ENCODE measurements at places on chromosomes 5 and 9.

- DNase-seq = no peak
These were observed 41.9 kb upstream of the ITGA2 start for GRCh38 chr5:52947208-52947607.

DNA sequence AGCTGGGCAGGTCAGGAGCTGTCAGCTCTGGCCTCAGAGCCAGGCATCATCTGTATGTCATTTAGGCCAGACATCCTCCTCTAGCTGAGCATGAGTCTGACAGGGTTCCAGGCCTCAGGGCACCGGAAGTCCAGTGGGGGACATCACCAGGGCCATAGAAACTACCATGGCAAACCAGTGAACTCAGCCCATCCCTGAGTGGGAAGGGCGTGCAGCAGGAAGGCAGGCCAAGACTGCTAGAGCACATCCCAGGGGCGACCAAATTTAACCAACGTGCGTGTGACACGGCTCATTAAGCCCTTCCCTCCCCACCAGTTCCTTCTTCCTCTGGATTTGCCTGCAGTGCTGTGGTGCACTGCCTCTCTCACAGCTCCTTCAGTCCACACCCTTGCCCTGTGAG, 75.9 kb downstream of the COL27A1 start:
- DNase-seq = no peak

DNA sequence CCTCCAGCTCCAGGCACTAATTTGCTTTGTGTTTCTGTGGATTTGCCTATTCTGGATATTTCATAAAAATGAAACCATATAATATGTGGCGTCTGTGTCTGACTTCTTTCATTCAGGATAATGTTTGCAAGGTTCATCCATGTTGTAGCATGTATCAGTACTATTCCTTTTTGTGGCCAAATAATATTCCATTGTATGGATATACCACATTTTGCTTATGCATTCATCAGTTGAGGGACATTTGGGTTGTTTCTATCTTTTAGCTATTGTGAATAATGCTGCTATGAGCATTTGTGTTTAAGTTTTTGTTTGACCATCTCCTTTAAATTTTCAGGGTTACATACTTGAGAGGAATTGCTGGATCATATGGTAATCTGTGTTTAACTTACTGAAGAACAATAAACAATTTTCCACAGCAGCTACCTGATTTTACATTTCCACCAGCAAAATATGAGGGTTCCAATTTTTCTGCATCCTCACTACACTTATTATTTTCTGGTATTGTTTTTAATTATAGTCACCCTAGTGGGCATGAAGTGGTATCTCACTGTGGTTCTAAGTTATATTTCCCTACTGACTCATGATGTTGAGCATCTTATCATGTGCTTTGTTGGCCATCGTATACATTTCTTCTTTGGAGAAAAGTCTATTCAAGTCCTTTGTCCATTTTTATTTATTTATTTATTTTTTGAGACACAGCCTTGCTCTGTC, 63.9 kb downstream of the GCNT4 start:
- DNase-seq = no peak

DNA sequence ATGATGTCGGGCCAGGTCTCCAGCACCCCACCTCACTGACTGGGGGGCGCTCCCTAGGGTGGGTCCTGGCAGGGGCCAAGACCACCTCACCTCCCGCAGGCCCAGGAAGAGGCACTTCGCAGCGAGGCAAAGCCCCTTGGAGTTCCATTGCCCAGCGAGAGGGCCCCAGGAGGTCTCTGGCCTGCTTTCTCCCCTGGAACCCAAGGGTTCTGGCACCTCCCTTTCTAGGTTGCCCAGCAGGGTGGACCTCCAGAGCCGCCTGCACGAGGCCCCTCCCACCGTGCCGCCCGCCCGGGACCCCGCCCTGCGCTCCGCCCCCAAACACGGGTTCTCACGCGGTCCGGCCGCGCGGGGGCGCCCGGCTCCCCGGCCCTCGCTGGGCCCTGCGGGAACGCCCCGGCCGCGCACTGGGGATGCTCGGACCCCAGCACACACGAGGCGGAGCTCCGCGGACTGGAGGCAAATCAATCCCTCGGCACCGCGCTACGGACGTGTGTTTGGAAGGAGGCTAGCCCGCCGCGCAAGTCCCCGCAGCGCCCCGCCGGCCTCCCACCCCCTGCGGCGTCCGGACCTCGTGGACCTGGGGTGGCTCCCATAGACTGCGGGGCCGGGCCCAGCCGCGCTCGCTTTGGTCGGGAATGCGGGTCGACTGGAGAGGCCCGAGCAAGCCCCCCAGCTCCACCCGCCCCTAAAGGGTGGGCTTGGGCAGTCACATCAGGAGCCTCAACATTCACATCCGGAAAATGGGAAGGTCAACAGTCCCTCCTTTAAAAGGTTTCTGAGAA, 99.5 kb upstream of the LMX1B start:
- DNase-seq = no peak

GRCh38 chr5:169758886-169759285, 121.8 kb downstream of the DOCK2 start:
- DNase-seq = no peak

DNA sequence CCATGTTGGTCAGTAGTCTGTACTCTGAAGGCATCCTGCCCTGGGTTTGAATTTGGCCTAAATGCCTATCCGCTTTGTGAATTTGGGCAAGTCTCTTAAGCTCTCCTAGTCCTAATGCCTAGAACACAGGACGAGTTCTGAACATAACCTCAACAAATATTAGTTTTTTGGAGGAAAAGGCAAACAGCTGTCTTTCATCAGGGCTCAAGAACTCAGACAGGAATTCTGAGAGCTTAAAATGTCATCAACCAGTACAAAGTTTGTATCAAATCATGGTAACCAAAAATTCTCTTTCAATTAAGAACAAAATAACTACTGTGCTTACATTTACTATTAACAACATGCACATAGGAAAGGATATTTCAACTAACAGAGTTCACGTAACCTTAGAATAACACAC, 182.5 kb upstream of the PPP1R2B start:
- DNase-seq = no peak

DNA sequence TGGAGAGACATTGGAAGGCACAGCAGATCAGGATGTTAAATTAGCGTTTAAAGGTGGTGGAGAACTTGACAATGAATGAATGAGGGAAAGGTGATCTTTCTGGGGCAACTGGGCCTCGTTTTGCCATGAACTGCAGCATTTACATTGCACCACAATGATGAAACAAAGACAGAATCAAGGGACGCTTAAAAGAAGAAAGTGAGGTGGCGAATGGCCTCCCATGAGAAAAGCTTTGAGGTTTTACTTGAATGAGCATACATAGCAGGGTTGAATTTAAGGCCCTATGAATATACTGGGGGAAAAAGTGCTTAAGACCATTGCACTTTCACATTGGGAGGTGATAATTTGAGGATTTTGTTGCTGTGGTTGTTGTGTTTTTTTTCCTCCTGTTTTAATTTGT, 476.4 kb downstream of the ISL1 start:
- no peak for DNase-seq

GRCh38 chr9:81848472-81848871, 79.8 kb upstream of the SPATA31D4 start:
- peak; percentile 26 for DNase-seq

GRCh38 chr9:23596913-23597634, 229.0 kb downstream of the ELAVL2 start:
- no peak for DNase-seq

DNA sequence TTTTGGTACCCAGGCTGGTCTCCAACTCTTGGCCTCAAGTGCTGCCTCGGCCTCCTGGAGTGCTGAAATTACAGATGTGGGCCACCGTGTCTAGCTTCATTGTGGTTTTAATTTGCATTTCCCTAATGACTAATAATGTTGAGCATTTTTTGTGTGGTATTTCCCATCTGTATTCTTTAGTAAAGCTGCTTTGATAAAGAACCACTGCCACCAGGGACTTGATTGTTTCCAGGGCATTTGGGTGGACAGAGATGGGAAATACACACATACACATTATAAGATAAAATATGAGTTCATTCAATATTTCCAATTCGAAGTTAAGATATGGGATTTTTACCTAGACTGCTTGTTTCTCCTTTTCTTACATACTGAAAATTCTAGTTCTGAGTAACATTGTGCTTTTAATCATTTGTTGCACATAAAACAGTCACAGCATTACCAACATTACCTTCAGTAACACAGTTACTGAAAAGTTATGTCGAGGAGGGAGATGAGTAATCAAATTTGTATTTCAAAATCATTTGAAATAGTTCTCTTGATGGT, 28.9 kb downstream of the HABP4 start:
- DNase-seq = no peak

- peak; percentile 77 for DNase-seq
These were observed 86.7 kb upstream of the SLC30A5 start for GRCh38 chr5:69007163-69007562.

GRCh38 chr9:72363236-72363635, 1.8 kb downstream of the ZFAND5 start:
- DNase-seq = no peak

GRCh38 chr9:21684831-21685362, 117.5 kb upstream of the MTAP start:
- DNase-seq = no peak

DNA sequence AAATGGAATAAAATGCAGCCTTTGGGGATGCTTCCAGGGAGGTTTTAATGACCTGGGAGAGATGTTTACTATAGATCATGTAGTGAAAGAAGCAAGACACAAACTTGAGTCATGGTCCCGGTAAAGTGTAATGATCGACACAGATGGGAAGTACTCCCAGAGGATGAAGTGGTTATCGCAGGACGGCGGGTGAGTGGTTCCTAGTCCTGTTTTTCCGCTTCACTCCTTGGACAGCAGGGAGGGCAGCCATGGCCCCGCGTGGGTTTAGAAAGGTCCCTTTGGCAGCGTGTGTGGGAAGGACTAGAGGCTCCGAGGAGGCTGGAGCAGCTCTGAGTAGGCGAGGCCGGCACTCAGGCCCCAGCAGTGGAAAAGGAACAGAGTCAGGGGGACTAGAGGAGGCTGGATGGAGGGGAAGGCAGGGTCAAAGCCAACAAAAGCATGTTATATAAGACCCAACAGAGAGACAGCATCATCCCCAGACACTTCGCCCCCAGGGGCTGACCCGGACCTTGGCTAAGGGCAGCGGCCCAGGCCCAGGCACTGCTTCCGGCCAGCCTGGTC, 49.2 kb upstream of the STXBP1 start:
- DNase-seq = no peak

DNA sequence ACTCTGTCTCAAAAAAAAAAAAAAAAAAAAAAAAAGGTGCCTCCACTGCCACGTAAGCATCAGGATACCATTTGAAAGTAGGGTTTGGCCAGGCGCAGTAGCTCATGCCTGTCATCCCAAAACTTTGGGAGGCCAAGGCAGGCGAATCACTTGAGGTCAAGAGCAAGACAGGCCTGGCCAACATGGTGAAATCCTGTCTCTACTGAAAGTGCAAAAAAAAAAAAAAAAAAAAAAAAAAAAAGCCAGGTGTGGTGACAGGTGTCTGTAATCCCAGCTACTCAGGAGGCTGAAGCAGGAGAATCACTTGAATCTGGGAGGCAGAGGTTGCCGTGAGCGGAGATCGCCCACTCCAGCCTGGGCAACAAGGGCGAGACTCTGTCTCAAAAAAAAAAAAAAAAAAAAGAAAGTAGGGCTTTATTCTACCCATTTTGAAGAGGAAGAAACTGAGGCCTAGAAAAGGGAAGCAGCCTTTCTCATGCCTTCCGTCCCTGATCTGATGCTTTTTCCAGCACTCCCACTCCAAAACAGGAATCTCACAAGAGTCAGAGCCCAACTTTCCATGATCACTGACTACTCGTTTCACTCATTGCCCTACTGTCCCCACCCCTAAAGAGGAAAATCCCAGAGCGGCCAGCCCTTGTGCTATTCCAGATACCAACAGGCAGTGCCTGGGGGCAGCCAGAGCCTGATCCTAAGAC, 16.3 kb upstream of the CCIN start:
- DNase-seq = no peak

DNA sequence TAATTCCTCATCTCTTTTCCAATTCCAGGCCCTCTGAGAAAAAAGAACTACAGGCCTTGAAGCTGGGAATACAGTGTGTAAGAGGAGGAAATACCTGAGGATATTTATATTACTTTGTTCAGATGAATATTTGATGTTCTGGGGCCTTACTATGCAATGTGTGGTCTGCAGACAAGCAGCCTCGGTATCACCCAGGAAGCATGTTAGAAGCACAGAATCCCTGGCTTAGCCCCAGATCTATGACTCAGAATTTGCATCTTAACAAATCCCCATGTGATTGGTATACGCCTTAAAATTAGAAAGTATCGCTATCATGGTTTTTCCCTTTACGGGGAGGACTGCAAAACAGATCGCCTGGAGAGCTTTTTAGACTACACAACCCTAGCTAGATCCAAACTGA, 121.0 kb downstream of the JAKMIP2 start:
- DNase-seq = peak; percentile 25

DNA sequence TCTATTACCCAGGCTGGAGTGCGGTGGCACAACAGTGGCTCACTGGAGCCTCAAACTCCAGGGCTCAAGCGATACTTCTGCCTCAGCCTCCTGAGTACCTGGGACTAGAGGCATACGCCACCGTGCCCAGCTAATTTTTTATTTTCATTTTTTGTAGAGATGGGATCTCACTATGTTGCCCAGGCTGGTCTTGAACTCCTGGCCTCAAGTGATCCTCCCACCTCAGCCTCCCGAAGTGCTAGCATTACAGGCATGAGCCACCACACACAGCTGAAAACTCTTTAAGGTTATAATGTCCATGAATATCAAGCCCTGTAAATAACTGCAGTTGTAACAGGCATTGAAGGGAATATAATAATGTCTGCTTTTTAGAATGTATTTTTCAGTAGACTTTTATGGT, 271.2 kb downstream of the AOPEP start:
- no peak for DNase-seq

DNA sequence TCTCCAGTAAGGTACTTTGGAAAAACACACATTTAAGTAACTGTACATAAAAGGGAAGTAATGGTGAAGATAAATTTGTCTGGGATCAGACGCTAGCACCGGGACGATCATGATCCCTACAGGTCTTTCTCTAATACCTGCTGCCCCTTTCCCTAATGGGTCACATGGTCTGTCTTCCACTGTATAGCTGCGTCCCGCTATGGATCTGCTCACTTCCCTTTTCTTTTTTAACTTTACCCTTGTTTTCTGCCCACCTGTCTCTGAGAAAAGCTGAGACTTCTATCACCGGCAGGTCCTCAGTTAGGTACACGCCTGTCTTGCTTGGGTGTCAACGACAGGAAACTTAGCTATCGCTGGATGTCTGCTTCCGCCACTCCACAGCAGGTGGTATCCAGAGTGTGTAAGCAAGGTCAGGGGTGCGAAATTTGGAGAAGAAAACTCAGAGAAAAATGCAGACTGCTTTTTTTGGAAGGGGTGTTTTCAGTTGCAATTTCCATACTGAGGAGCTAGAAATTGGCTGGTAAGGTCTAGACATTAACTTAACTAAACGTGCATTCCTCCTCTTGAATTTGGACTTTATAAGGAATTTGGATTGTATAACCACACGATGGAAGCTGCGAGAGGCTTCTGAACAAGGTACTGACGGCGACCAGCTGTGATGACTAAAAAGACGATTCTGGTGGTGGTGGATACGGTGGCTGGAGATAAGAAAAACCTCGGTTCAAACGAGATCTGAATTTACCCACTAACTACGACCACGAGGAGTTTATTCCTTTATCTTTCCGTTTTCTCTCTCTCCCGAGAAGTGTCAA, 1.1 kb upstream of the ICE1 start:
- peak; percentile 24 for DNase-seq
